ENCODE measurements at places on chromosomes 12 and 14. TPM values are rescaled to one million over a fixed set of nuclear protein-coding genes. Genes with fewer than 3 reads are reported as not detected.

Gene CLEC4A
- 3.6 TPM for polyA plus RNA-seq

Gene SCARB1
- 22.4 TPM for polyA plus RNA-seq

Gene SERPINA10
- polyA plus RNA-seq: 0.06 TPM

Gene PSEN1
- 67.9 TPM for polyA plus RNA-seq

Gene ZBTB42
- 3.9 TPM for polyA plus RNA-seq

Measured in renal cortex interstitium (tissue), 15 donors.